T-helper 2 cell treated with Interferon-gamma antibody and Interleukin-4, amounts not matched to agents 5 μg/mL and 100 μg/mL, for 36 hours (primary cell): ENCODE measurements at places on chromosomes 5 and 9.
A peak's percentile ranks its signal among the peaks of the same experiment; 100 is the strongest.

DNA sequence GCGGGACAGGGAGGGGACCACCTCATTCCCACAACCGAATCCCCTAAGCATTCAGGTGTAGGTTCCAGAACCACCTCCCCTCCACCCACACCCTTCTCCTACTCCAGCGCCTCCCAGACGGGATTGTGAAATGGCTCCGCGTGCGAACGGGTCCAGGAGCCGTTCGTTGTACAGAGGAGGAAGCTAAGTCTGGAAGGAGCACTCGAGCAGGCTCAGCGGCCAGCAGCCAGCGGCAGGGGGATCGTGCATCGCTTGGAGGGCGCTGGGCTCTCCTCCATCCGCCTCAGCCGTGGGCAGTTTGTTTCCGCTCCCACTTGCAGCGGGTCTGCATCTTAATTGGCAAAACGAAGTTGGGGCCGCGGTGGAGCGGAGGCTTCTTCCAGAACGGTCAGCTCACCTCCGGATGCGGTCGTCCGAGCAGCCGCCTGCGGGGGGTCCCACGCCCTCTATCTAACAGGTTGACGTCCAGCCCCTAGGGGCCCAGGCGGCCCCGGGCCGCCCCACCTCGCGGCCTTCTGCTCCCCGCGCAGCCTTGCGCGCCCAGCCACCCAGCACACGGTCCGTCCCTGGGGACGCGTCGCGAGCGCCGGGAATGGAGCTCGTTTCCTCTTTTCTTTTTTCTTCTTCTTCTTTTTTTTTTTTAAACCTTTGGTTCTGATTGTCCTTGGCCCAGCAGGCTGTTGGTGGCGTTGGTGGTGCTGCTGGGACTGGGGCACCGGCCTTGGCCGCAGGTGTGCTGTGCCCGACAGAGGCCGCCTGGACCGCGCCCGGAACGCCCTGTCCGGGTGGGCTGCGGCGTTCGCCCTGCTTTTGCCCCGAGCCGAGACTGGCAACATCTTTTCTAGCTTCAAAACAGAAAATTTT lies 3.9 kb upstream of the BARX1 start:
- DNase-seq = peak; percentile 10

GRCh38 chr9:109295221-109296130 lies 25.4 kb downstream of the EPB41L4B start:
- DNase-seq = no peak

- no peak for DNase-seq
These were observed 193.1 kb downstream of the DCP2 start for GRCh38 chr5:113169720-113170119.

- no peak for DNase-seq
These were observed 23.0 kb downstream of the FGF18 start for GRCh38 chr5:171442287-171443042.

DNA sequence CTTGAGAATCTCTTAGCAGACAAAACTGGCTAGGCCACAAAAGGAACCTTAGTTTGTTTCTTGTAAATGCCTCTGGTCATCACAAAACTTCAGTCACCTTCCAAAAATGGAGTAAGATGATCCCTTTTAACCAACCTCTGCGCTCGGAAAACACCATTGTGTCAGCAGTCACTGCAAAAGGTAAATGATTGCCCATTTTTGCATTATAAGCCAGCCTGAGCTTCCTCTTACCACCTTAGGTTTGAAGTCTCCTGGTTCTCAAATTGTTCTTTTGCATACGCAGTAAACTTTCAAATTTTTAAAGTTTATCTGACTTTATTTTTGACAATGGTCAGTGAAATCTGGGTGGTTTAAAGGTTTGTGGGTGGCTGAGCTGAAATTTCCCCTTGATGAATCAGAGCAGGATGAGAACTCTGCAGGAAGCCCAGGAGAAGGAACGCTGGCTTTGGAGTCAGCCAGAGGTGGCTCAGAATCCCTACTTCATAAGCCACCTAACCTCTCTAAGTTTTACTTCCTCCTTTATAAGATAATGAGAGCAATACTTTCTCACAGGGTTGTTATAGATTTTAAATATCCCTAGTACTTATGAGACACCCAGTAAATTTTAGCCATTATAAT lies 131.4 kb downstream of the MED10 start:
- DNase-seq = no peak

DNA sequence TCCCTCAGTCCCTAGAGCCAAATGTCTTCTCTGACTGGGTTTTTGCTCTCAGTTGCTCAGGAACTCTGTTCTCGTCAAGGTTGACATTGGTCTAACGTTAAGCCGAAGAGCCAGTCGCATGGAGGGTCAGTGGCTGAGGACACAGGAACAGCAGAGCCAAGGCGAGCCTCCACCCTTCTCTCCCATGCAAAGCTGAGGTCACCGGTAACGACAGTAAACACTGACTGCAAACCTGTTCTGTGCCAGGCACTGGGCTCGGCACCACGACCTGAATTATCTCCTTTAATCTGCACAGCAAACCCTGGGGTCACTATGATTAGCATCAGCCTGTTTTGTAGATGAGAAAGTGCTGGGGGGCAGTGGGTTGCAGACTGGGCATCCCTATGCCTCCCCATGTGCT lies 171.0 kb downstream of the COL23A1 start:
- no peak for DNase-seq

- DNase-seq = no peak
These were observed 201.2 kb downstream of the ADCY2 start for GRCh38 chr5:7597059-7597642.

DNA sequence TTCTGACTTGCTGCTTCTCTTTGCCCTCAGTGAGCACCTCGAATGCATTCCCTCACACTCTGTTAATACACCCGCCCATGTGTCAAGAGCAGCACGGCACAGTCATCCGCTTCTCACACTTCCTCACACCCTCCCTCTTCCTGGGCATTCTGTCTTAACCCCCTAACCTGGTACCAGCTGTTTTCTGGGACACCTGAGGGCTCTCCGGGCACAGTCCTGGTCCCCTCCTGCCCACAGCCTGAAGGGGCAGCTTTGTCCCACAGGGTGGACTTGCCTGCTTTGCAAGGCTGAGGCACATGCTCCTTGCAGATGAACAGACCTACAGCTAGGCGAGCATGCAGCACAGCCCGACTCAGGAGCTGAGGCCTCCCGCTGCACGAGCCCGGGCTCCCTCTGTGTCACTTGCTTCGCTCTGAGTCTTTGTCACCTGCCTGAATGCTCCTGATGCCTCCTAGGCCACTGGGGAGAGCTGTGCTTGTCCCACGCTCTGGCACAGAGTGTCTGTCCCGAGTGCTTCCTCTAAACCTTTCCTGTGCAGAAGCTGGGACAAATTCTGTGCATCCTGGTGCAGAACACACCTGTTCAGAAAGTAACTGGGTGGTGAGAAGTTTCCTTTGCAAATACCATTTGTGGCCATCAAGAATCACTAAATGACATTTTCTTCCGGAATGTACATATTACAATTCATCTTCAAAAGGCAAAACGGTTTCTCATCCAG lies 47.8 kb downstream of the AHRR start:
- peak; percentile 6 for DNase-seq

DNA sequence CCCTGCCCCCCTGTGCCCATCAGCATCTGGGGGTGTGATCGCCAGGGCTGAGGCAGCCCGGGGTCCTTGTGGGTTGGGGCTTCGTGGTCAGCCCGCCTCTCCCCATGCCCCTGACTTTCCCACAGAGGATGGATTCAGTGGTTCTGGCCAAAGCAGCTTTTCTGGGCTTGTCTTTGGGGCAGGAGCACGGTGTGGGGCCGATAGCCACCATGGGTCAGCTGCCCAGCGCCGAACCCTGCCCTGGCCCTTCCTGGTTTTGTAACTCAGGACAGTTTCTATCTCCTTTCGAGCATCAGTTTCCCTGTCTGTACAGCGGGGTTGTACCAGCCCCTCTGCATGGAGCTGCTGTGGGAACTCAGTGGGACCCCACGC lies 77.1 kb downstream of the HMCN2 start:
- DNase-seq = no peak

- DNase-seq = no peak
These were observed 69.7 kb downstream of the ZNF462 start for GRCh38 chr9:106932675-106933074.

DNA sequence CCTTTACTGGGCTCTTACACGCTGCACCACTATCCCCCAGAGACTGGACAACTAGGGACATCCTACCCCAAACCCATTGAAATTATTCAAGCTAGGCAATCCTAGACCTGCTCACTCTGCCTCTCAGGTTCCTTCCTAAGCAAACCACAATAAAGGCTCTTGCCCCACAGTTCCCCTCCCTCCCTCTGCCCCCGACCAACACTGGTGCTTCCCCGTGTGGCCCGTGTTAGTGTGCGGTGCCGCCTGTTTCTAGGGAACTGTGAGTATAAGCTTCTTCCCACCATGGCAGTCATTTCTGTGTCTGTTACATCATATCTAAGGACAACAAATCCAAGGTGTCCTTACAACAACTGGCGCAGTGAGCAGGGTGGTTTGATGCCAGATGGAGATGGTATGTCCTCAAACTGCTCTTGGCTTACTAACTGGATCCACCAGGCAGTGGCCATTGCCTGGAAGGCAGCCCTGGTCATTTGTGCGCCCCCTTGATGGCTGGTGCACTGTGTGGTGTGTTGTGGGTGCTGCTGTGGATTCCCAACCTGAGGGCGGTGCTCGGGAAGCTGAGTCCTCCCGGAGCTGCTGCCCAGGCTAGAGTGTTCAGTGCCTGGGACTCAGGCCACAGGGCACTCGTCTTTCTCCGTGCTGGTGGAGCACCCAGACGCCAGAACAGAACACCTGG lies 8.4 kb upstream of the MXD3 start:
- DNase-seq = no peak

- no peak for DNase-seq
These were observed 11.8 kb upstream of the COL5A1 start for GRCh38 chr9:134629586-134630392.

DNA sequence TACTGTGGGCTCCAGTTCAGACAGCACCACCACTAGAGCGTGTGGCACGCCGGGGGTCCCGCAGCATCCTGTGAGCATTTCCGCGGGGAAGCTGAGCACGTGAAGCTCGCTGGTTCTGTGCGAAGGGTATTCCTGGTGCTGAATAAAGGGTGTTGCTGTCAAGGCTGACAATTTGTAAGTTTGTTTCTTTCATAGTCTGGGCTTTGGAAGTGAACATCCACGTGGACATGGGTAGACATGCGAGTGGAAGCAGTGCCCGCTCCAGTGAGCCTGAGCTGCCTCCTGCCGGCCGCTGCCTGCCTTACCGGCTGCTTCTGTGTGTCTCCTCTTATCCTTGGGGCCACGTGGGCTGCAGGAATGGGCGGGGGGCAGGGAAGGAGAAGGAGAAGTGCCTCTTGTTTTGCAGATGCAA lies 14.7 kb downstream of the NDUFS6 start:
- DNase-seq = no peak

DNA sequence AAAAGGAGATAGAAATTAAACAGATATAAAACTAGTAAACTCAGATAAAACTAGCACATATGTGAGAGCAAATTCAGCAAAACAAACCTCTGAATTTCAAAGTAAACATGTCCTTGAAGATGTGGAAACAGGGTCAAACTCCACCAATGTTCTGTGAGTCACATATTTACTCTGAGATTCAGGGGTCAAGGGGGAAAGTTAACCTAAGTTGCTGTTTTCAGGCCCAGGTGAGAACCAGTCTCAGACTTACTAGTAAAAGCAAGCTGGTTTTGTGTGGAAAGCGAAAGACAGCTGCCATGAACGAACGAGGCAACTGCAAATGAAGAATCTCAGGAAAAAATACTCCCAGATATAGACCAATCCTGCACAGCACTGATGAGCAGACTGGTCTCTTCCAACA lies 29.0 kb downstream of the PSMB7 start:
- DNase-seq = no peak

GRCh38 chr5:77065256-77065655 lies 21.8 kb downstream of the ZBED3 start:
- no peak for DNase-seq

DNA sequence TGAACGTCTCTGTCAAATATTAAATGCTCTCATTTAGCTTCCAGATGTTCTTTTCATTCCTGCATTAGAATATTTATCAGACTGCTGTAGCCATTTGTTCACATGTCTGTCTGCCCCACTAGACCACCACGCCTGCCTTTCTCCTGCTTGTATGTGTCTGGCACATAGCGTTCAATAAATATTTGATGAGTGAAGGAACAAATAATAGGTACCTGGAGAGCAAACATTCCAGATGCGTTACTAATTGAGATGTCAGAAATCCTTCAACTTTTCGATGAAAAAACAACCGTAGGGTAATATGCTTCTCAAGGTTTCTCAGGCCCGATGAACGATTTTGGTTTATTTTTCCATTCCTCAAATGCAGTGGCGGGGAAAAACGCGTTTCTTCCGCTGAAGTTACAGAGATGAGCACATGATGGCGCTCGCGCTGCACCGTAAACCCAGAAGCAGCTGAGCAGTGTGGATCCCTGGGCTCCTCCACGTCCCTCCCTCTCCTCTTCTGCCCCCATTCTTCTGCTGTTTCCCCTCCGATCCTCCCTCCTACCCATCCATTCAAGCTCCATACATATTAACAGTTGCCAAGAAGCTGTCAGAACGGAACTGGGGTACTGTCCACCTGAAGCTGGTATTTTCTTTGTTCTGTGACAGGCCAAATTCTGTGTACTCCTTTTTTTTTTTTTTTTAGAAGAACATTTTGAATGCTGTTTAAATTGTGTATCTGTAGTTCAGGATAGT lies 245.4 kb downstream of the MPDZ start:
- DNase-seq = no peak

DNA sequence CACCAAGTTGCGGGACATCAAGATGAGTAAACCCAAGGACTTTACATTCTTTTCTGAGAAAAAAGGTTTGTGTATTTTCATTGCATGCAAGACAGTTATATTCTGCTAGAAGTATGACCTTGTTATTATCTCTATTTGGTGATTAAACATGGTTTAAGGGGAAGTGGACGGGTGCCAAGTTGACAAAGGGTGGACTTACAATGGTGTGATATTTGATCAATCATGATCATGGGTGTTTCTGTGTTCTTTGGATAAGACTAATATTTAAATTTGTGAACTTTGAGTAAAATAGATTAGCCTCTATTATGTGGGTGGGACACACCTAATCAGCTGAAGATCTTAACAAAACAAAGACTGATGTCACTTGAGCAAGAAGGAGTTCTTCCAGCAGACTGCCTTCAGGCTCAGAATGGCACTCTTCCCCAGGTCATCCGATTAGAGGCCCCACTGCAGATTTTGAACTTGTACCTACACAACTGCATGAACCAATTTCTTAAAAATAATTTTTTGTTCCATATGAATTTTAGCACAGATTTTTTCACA lies 782.9 kb downstream of the CDH12 start:
- DNase-seq = no peak

- DNase-seq = no peak
These were observed 263.5 kb downstream of the CWC27 start for GRCh38 chr5:65032250-65032649.

- no peak for DNase-seq
These were observed 193.0 kb downstream of the RFX3 start for GRCh38 chr9:3332802-3333201.

DNA sequence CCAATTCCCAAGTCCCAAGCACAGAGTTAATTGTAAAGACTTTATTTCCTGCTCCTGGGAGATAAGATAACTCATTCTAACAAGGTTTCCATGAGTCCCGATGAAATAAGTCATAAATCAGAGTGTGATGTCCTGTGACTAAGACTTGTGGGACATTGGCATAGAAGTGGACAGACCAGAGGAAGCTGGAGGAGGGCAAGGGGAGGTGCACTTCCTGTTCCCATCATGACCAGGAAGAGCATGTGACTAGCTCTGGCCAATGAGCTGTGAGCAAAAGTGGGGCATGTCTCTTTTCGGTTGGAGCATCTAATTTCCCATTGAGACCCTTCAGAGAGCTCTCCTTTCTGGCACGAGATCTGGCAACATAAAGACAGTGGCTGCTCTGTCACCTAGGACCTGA lies 100.4 kb downstream of the ZNF354C start:
- no peak for DNase-seq

- no peak for DNase-seq
These were observed 255.6 kb downstream of the NFIB start for GRCh38 chr9:14058325-14058688.
